ENCODE measurements at places on chromosomes 2 and 18. TPM values are rescaled to one million over a fixed set of nuclear protein-coding genes. Genes with fewer than 3 reads are reported as not detected.

USP40 gene
- total RNA-seq, result 22.9 TPM

INO80C gene
- total RNA-seq, result 36.9 TPM

GCA gene
- total RNA-seq, result 38.5 TPM

- no peak for DNase-seq
These were observed 18.6 kb upstream of the PDE1A start for GRCh38 chr2:182445391-182445965.

GRCh38 chr2:140596447-140596846 is 1534.4 kb downstream of the LRP1B start:
- no peak for DNase-seq

- no peak for DNase-seq
These were observed 36.2 kb downstream of the EPG5 start for GRCh38 chr18:45930963-45931362.

- DNase-seq, result no peak
These were observed 378.1 kb upstream of the ATP5MC3 start for GRCh38 chr2:175559613-175560012.

DNA sequence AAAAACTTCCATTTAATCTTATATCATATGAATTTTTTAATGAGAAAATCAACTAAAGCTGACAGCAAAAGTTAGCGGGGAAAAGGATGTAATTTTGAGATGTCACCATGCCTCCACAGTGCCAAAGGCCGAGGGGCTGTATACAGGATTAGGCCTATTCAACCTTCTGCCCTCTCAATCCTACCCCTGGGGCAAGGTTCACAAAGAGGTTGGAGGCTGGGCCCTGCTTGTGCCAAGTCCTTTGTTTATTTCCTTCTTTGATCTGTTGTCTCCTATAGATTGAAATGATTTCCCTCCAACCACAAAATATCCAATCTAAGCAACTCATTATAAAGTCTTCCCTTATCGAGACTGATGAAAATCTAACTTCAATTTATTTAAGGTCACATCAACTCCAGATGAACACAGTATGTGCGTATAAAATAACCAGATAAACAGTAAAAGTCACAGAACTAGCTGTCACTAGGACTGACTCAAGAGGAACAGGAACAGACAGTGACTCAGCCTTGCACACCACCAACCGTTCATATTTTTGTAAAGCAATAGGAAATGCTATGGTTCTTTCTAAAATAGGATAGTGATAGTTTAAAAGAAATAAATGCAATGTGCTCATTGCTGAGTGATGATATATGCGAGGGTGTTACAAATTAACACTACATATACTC is 95.8 kb downstream of the SLC25A12 start:
- no peak for DNase-seq

GRCh38 chr2:98438190-98439133 is 6.2 kb upstream of the INPP4A start:
- DNase-seq, result no peak

GRCh38 chr2:238456970-238457926 is 30.5 kb downstream of the ASB1 start:
- DNase-seq, result no peak

GRCh38 chr2:133624551-133624950 is 56.3 kb upstream of the NCKAP5 start:
- DNase-seq, result no peak

Measured in activated naive CD4-positive, alpha-beta T cell treated with anti-CD3 and anti-CD28 coated beads, Interleukin-2, amount 50 U/mL, for 72 hours (primary cell).